ENCODE measurements at places on chromosomes 6 and 20. TPM values are rescaled to one million over a fixed set of nuclear protein-coding genes. Genes with fewer than 3 reads are reported as not detected.

The SLC22A7 gene
- polyA plus RNA-seq = not detected

GRCh38 chr20:24718277-24718676 lies 230.8 kb upstream of the CST7 start:
- DNase-seq = no peak
- H3K27ac ChIP-seq = no peak overlapping the region
- no peaks in the 10 kb centered on the region for H3K27me3 ChIP-seq
- H3K4me1 ChIP-seq = no peaks in the 10 kb centered on the region

The MEI4 gene
- not detected for polyA plus RNA-seq

The TMEM217 gene
- polyA plus RNA-seq = 2.0 TPM

GRCh38 chr6:32113386-32114352 lies 4.5 kb upstream of the TNXB start:
- H3K4me3 ChIP-seq = no peak overlapping the region
- peaks cover 18% of the 10 kb centered on the region for H3K36me3 ChIP-seq
- H3K27ac ChIP-seq = no peak overlapping the region
- DNase-seq = peak; percentile 53
- no peaks in the 10 kb centered on the region for H3K27me3 ChIP-seq
